ENCODE measurements at places on chromosomes 5 and 9. TPM values are rescaled to one million over a fixed set of nuclear protein-coding genes. Genes with fewer than 3 reads are reported as not detected.

The GDNF gene
- not detected for total RNA-seq

The ZFP37 gene
- total RNA-seq = 1.1 TPM

GRCh38 chr9:38138276-38138675, 69.2 kb upstream of the SHB start:
- DNase-seq = no peak

GRCh38 chr9:94010980-94011533, 55.9 kb upstream of the BARX1 start:
- DNase-seq = no peak

GRCh38 chr9:127937388-127938297, at the start of gene DPM2:
DPM2 (minus strand) TSS chr9:127937854; CDS start chr9:127937820, 34 bp downstream.
- DNase-seq = peak; percentile 89
